Stimulated activated effector memory CD8-positive, alpha-beta T cell treated with anti-CD3 and anti-CD28 coated beads, Interleukin-12 subunit alpha, Interleukin-12 subunit beta, amount 100 ng/mL, for 72 hours (primary cell): ENCODE measurements at places on chromosomes 16 and 17.

GRCh38 chr17:73302189-73302588, 9.6 kb downstream of the CDC42EP4 start:
- no peak for DNase-seq

DNA sequence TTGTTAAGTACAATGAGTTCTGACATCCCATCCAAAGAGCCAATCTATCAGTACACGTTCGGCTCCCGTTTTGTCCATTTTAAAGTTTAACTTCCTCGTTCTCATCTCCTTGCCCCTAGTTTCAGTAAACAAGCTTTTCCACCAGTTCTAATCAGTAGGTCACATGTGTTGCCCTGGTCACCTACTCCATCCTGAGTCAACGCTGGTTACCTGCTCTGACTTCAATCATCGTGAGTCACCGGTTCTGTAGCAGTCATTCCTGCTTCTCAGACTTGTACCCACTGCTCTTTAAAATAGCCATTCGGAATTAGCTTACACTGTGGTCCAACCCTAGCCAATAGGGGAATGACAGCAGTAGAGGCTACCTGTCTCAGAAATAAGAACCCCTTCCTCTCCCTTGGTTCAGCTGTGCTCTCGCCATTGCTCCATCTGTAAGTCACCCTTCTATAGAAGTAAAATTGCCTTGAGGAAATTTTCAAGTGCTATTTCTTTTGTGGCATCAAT, 191.0 kb downstream of the CPPED1 start:
- no peak for DNase-seq

- DNase-seq = no peak
Measured at GRCh38 chr17:8463099-8463498, 27.4 kb downstream of the NDEL1 start.

DNA sequence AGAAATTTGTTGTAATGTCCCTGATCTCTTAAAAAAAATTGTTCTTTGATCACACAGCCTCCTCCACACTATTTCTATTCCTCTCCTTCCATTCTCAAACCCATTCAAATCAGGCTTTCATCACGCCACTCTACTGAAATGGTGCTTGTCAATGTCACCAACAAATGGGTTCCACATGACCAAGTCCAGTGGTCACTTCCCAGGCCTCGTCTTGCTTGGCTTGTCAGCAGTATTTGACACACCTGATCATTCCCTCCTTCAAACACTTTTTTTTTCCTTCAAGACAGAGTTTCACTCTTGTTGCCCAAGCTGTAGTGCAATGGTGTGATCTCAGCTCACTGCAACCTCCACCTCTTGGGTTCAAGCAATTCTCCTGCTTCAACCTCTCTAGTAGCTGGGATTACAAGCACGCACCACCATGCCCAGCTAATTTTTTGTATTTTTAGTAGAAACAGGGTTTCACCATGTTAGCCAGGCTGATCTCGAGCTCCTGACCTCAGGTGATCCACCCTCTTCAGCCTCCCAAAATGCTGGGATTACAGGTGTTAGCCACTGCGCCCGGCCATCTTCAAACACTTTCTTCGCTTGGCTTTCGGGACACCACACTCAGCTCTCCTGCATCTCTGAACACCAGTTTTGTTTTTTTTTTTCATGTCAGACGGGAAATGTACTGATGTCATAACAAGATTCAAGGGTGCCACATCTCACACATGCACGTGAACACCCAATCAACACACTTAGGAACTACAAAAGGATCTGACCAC, 18.3 kb downstream of the NQO1 start:
- no peak for DNase-seq

- peak; percentile 51 for DNase-seq
Measured at GRCh38 chr17:19513897-19514488, 19.7 kb upstream of the SLC47A1 start.

DNA sequence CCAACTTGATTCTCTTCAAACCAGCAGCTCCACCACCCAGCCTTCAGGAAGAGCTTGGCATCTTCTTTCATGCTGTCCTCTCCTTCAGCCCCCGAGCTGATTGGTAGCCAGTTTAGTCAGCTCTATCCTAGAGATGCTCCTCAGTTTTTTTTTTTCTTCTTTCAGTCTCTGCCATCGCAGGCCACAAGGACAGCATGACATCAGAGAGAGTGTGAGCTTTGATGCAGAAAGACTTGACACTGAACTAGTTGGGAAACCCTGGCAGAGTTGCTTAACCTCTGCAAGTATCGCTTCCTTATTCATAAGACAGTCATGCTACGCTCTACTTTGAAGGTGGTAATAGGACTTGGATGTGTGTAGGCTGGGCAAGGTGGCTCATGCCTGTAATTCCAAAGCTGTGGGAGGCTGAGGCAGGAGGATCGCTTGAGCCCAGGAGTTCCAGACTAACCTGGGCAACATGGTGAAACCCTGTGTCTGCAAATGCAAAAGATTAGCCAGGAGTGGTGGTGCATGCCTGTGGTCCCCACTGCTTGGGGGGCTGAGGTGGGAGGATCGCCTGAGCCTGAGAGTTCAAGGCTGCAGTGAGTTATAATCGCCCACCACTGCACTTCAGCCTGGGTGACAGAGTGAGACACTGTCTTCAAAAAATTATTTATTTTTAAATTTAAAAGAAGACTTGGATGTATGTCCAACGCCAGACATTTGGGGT, 2.6 kb downstream of the CD300LB start:
- no peak for DNase-seq

DNA sequence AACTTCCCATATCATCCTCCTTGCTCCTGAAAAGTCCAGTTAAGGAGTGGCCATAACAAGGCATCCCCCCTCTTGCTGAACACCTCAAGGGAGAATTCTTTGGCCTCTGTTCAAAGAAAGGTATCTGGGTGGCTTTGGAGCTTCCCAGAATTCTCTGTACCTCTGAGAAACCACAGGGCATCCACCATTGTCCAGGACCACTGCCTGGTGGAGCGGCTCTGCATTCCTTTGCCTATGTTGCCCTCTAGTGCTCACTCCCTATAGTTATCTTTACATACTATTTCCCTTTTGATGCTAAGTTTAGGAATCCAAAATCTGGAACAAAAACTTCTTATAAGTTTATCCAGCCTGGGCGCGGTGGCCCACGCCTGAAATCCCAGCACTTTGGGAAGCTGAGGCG, 30.3 kb downstream of the CHD9NB start:
- DNase-seq = no peak

- DNase-seq = no peak
Measured at GRCh38 chr17:63805591-63805990, 21.6 kb upstream of the PSMC5 start.

DNA sequence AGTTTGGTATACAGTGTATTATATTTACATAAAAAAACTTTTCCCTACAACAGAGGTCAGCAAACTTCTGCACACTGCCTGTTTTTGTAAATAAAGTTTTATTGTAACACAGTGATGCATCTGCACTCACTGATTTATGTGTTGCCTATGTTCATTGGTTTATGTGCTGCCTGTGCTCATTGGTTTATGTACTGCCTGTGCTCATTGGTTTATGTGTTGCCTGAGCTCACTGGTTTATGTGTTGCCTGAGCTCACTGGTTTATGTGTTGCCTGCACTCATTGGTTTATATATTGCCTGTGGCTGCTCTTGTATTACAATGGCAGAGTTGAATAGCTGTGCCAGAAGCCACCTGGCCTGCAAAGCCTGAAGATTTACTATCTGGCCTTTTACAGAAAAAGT, 81.6 kb downstream of the MYH11 start:
- DNase-seq = no peak

- peak; percentile 46 for DNase-seq
Measured at GRCh38 chr17:83025636-83026280, 53.7 kb upstream of the METRNL start.

- DNase-seq = no peak
Measured at GRCh38 chr17:76568811-76569221, 16.8 kb downstream of the ST6GALNAC2 start.

DNA sequence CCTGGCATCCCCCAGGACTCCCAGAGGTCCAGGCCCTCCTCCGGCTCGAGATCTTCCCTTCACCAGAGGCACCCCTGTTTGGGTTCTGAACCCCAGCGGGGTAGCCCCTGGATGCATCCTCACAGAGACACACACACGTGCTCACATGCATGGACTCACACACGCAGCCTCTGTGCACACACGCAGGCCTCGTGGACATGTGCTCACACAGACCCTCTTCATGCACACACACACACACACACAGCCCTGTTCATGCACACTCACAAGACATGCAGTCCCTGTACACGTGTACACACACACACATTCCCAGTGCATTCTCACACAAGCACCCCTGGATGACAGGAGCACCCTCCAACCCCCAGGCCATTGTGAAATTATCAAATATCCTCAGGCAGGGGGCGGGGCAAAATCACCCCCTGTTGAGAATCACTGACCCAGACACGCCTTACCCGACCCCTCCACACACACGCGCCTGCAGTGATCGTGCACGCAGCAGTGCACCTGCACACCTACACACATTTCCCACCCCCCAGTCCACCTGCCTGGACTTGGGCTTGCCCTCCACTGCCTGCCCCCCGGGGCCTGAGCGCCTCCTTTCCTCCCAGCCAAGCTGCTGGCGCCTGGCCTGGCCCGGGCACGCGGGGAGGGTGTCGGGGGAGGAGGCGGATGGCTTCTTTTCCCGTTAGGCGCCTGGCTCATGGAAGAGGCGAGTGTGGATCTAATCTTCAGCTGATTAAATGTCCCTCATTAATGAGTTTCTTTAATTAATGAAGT, 62.6 kb downstream of the ENGASE start:
- DNase-seq = no peak

DNA sequence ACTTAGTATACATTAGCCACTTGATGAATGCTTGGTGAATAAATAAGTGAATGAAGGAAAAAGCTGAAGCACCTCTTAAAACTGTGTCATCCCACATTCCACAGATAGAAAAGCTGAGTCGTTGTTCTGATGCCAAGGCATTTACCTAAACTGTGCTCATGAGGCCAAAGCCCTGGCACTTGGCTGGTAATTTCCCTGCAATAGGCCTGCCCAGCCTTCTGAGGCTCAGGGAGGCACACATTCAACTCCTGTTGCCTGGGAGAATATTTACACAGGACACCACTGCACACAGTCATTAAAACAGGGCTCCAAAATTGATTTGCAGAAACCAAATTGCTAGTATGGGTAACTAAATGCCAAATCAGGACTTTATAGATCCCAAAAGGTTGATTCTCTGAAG, 333.0 kb upstream of the C16orf82 start:
- DNase-seq = no peak

- no peak for DNase-seq
Measured at GRCh38 chr16:57045694-57046381, 46.5 kb upstream of the CPNE2 start.
